ENCODE measurements at places on chromosomes 2 and 18.

GRCh38 chr18:78932281-78932680 lies 47.3 kb upstream of the SALL3 start:
- DNase-seq = no peak

GRCh38 chr2:199704358-199705238 lies 146.4 kb downstream of the FTCDNL1 start:
- DNase-seq = peak; percentile 49

- no peak for DNase-seq
These were observed 208.4 kb downstream of the ZNF407 start for GRCh38 chr18:74806073-74806472.

GRCh38 chr2:232586943-232587505 lies 36.5 kb downstream of the EIF4E2 start:
- no peak for DNase-seq

- peak; percentile 95 for DNase-seq
These were observed 404.9 kb downstream of the CPS1 start for GRCh38 chr2:210961249-210961648.

GRCh38 chr18:76134628-76135027 lies 360.4 kb downstream of the ZNF516 start:
- DNase-seq = no peak

GRCh38 chr2:54471221-54471711 lies 15.1 kb downstream of the SPTBN1 start:
- DNase-seq = peak; percentile 88

GRCh38 chr2:150387586-150388288 lies 99.7 kb downstream of the RND3 start:
- DNase-seq = no peak

GRCh38 chr2:104969564-104969963 lies 68.3 kb upstream of the MRPS9 start:
- no peak for DNase-seq

DNA sequence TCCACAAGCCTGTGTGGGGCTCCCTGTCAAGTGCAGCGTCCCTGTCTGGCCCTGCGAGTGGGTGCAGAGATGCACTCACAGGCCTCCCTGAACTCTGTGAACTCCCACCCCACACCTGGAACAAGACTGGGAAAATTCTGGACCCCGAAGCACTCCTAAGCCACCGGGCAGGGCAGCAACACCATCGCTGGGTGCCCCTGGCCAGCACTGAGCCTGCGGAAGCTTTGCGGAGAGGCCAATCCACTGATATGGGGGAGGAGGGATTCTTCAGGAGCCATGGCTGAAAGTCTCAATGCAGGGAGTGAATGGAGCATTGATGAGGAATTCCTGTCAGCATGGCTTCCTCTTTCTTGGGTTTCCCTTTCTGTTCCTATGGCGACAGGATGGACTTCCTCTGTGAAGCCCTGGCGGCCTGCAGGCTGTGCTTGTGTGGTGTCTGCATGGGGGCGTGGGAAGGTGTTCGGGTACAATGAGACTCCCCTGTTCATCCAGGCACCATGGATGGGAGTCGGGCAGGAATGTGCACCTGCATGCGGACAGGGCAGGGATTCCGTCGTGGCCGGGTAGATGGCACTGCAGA lies 15.1 kb downstream of the TRIB2 start:
- DNase-seq = no peak

GRCh38 chr2:127590386-127591190 lies 55.1 kb downstream of the MYO7B start:
- no peak for DNase-seq

DNA sequence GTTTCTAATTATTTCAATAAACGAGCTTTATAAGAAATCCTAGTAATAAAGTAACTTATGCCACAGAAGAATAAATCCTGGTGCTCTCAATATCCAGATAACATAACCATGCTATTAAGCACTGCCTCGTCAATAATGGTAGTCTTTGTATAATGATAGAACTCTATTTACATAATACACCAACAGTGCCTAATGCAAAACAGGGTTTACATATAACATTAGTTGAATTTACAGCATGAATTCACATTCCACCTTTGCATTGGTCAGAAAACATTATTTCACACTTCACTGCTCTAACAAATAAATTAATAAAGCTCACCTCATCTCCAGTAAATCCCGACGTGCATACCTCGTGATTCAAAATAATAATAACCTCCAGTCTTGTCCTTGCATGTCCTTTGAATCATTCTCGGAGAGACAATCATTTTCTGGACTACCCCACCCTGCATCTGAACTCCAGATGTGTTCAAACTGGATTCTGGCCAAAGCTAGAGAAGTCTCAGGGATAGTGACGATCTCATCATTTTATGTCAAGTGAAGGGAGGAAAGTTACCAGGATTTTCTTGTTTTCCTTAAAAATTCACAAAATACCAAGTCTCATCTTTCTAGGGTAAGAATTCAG lies 189.2 kb downstream of the NCKAP5 start:
- no peak for DNase-seq

- DNase-seq = no peak
These were observed 12.0 kb upstream of the GALM start for GRCh38 chr2:38653715-38654527.

- peak; percentile 29 for DNase-seq
These were observed 495.7 kb upstream of the SMIM21 start for GRCh38 chr18:75923169-75923568.

DNA sequence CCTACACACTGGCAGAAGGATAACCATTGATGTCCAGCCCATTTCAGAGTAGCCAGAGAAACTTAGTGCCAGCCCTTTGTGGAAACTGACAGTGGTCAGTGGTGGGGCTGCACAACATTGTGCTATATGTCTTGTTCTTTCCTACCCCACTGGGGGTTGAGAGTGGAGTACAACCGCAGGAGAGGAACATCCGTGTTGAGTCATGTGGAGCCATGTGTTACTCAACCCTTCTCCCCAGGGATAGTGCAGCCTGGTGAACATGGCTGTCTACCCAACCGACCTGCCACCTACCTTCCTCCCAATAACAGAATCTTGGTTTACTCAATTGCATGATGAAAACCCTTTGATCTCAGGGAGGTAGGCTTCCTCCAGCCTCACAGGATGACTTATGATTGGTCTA lies 65.3 kb upstream of the MAPK4 start:
- DNase-seq = no peak

- no peak for DNase-seq
These were observed 4.0 kb downstream of the ARL4C start for GRCh38 chr2:234492717-234493485.

DNA sequence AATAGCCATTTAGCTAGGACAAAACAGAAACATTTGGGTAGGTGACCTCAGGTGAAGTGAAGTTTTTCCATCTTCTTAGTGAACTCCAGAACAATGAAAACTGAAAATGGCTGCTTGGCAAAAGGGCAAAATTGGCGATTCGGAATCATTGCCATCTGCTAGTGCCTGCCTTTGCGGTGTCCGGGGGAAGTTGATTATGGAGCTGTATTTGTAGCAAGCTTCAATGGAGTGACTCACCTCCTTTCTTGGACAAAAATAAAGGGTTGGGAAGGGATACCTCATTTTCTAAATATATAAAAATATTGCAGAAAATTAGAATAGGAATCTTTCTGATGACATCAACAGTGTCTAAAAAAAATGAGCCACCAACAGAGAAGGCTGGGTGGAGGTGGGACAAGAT lies 460.5 kb downstream of the TGIF1 start:
- no peak for DNase-seq

DNA sequence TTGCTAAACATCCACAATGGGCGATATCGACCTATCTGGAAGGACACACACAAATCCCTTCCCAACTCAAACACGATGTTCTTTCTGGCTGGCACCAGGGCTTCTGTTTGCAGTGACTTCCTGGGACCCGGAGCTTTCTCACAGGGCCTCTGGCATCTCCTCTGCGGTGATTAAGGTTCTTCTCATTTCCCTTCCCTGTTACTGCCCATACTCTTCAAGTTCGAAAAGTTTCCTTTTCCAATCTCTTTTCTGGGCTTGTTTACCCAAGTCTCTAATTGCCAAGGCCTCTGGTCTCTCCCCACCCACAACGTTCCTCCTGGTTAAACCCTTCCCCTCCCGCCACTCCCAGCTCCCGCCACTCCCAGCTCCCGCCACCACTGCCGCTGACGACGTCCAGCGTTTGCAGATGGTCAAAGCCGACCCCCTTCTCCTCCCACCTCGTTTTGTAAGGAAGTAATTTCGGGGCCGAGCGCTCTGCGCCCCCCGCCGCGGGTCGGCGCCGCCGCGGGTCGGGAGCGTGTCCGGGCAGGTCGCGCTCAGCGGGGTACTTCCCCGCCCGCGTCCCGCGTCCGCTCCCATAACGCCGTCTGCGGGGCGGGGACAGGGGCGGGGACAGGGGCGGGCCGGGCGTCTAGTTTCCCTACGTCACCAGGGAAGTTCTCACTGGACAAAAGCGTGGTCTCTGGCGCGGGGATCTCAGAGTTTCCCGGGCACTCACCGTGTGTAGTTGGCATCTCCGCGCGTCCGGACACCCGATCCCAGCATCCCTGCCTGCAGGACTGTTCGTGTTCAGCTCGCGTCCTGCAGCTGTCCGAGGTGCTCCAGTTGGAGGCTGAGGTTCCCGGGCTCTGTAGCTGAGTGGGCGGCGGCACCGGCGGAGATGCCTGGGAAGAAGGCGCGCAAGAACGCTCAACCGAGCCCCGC lies at the start of gene PMAIP1:
PMAIP1 (plus strand) TSS at position 699 of the 924 bp plus-strand sequence; CDS start at position 881, 182 bp downstream.
- peak; percentile 87 for DNase-seq

DNA sequence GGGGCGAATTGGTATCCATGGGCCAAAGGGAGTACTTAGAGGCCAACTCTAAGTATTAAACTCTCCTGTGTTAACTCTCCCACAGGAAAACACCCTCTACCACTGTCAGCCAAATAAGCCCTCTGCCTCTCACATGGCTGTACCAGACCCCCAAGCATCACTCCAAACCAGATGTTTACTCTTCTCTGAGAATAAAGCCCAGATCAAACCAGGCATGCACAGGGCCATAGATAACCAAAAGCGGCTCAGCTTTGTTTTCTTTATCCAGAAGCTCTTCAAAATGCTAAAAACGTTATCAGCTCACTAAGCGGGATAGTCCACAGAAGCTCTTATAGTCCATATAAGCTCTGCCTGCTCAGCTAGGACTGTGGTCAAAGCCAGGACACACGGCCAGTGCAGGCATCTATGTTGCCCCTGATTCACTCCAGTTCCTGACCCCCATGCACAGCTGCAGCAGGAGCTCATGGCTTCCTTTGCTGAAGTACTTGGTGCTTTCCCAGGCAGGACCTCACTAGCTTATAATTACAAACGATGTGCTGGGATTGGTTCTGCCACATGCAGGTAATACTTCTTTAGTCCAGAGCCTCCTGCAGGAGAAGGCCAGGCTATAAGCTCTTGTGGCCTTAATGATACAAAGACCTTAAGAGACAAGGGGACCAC lies 21.0 kb upstream of the SEMA4C start:
- no peak for DNase-seq

GRCh38 chr2:217953011-217953481 lies 49.7 kb downstream of the TNS1 start:
- peak; percentile 30 for DNase-seq

DNA sequence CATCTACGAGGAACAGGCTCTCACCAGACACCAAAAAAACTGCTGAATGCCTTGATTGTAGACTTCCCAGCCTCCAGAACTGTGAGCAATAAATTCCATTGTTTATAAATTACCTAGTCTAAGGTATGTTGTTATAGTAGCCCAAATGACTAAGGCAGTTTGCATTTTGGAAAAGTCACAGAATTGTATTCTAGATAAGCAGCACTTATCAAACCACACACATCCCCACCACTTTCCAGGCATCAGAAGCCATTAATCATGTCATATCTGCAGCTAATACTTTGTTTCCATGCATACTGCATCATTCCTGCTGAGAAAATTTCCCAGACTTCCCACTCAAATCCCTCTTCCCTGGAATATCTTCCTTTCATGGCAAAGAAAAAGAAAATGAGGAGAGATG lies 187.2 kb downstream of the INO80D start:
- DNase-seq = no peak

DNA sequence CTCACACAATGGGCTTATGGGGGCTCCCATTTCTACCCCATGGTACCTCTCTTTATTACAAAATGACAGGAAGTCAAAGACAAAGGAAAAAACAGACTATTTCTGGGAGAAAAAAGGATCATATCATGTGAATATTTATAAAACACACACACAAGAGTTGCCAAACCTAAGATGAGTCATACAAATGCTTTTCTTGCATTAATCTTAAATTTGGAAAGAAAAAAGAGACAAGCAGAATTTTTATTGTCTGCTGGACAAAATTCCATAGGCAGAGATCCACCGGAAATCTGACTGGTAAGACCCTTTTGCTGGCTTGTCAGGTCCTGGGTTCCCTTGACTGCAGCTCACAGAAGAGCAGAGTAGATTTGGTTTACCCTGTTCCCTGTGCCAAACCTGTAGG lies 1732.3 kb upstream of the PIK3C3 start:
- DNase-seq = no peak

- DNase-seq = no peak
These were observed 420.3 kb downstream of the SOCS6 start for GRCh38 chr18:70709144-70709543.

DNA sequence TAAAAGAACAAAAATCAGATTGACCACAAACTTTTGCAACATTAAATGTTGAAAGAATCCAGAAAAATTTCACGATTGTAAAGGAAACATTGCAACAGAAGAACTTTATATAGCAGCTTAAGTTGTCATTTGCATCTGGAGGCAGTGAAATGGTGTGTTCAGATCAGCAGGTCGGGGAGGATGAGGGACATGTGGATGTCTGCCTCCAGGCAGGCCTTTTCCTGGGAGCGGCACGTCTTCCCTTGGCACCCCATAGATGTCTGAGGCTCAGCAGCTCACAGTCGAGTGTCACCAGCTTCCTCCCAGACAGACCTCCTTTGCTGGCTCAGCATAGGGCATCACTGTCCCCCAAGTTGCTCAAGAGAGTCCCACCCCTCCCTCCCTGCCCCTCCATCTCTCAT lies 44.3 kb upstream of the ASB1 start:
- no peak for DNase-seq

DNA sequence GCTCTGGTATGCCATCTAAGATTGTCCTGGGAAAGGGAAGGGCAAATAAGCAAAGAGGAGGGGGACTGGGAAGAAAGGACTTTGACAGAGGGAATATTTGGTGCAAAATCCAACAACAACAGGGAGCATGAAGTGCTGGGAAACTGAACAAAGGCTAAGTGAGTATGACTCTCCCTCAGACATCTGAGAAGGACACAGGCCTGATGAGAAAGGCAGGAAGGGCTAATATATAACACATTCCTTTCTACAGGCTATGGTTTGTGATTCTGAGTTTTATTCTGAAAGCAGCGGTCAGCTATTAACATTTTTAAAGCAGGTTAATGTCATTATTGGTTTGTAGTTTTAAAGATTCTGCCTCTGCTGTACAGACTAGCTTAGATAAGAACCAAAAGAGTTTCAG lies 1579.5 kb downstream of the LRP1B start:
- peak; percentile 66 for DNase-seq

- DNase-seq = no peak
These were observed 232.8 kb downstream of the MBD5 start for GRCh38 chr2:148253685-148254084.
